GM23248 (cell line): ENCODE measurements at places on chromosomes 3 and 15.
A peak's percentile ranks its signal among the peaks of the same experiment; 100 is the strongest.

DNA sequence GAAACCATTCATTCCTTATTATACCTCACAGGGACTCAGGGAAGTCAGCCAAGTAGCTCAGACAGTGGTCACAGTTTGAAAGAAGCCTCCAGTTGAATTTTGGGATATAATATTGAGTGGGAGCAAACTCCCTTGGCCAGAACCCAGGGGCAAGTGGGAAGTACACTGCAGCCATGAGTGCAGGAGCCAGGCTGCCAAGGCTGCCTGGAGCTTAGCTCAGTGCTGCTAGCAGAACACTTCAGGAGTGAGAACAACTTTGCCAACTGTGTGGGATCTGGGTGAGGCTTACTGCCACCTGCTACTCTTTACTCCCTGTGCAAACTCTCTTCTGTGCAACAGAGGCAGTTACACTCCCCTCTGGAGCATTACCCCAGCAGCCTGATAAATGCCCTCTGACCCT is 4.6 kb downstream of the OR5K3 start:
- DNase-seq = no peak

GRCh38 chr3:142857056-142857455 is 31.8 kb downstream of the PCOLCE2 start:
- peak; percentile 22 for DNase-seq

- DNase-seq = peak; percentile 27
Measured at GRCh38 chr3:52017586-52017985, 21.9 kb upstream of the RPL29 start.

DNA sequence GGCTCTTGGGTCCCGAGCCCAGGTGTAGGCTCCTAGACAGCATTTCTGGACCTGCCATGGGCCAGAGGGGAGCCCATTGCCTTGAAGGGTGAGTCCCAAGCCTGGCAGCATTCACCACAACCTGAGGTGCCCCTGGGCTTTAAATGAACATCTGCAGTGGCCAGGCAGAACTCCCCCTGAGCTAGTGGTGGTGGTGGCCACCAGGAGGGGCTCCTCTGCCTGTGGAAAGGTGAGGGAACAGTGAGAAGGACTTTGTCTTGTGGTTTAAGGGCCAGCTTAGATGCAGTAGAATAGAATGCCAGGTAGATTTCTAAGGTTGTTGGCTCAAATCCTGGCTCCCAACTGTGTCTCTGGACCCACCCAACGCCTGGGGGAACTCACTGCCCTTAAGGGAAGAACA is 55.6 kb downstream of the CASR start:
- DNase-seq = no peak

DNA sequence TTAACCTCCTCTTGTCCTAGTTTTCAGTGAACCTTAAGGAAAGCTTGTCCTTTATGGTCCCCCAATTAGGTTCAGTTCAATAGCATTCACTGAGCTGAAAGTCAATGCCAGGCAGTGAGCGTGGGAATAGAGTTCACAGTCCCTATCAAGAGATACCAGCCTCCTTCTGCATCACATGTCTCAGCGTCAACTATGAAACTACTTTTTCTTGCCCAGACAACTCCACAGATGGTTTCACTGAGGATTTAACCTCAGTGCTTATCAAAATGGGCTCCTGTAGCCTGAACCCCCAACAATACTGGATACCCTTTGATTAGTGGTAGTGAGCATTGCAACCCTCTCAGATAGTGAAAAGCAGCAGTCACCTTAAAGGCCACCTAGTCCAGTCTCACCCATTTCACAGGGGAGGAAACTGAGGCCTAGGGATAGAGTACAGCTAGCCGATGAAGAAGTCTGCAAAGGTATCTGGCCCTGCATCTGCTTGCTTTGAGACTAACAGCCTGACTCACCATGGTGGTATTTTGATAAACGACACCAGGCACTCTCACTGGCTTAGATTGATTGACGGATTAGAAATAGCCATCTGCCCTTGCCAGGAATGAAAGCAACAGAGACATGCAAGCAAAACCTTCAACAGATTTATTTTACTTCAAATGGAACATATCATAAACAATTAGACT is 1.6 kb upstream of the UBA3 start:
- DNase-seq = no peak

DNA sequence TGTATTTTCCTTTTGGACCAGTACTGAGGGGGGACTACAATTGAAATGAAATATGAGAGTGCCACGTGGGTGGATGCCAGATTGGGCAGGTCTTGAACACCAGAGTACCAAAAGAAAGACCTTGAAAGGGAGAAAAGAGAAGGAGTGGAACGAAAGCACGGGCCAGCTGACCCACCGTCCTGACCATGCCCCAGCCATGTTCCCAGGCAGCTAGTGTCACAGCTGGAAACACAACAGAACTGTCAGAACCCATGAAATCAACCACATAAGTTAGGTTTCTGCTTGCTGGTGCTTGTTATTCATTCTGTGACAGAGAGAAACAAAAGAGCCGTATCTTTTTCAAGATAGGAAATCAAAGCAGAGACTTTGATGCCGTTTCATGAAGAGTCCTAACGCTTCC is 268.8 kb downstream of the MEX3B start:
- no peak for DNase-seq

GRCh38 chr15:33526532-33526931 is 215.8 kb downstream of the RYR3 start:
- DNase-seq = no peak

GRCh38 chr15:35351059-35351458 is 194.9 kb downstream of the DPH6 start:
- DNase-seq = no peak

- no peak for DNase-seq
Measured at GRCh38 chr3:168044049-168044448, 51.7 kb downstream of the GOLIM4 start.

DNA sequence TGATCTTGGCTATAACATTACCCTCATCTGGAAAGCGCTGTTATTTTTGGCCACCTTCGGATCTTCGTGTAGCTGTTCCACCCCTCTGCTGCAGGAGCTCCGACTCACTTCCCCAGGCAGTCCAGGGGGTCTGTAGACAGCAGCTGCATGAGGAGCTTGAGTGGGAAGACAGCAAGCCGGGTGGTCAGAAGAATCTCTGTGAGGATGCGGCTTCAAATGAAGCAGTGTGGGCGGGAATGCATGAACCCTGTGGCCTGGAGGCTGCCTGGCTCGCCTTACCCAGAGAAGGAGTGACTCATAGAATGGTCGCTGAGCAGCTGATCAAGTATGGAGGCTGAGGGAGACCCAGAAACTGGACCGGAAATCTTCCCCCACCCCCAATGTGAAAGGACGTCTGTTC is 45.2 kb upstream of the NR2F2 start:
- DNase-seq = peak; percentile 80

DNA sequence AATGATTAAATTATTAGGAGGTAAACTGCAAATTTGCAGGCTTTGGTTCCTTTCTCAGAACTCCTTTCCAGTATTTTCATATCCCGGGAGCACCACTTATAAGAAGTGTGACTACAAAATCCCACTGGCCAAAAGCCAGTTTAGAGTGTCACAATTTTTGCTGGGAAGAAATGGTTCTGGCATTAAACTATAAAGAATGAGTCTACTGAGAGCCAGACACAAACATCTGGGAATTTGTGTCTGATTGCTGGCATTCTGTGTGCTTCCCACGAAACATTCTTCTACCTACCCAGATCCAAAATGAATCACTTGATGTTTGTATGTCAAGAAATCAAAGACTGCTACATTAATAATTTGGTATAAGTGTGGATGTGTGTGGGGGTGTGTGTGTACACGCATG is 82.8 kb downstream of the DUT start:
- peak; percentile 92 for DNase-seq

- DNase-seq = peak; percentile 75
Measured at GRCh38 chr3:30934208-30934550, 39.7 kb upstream of the GADL1 start.

DNA sequence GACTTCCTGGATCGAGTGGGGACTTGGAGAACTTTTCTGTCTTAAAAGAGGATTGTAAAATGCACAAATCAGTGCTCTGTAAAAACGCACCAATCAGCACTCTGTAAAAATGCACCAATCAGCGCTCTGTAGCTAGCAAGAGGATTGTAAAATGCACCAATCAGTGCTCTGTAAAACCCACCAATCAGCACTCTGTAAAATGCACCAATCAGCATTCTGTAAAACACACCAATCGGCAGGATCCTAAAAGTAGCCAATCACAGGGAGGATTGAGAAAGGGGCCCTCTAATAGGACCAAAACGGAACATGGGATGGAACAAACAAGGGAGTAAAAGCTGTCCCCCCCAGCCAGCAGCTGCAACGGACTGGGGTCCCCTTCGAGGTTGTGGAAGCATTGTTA is 587.4 kb upstream of the ALCAM start:
- DNase-seq = no peak

- peak; percentile 49 for DNase-seq
Measured at GRCh38 chr3:55285156-55285555, 201.9 kb downstream of the WNT5A start.

- no peak for DNase-seq
Measured at GRCh38 chr3:12024959-12025570, 20.9 kb downstream of the SYN2 start.

DNA sequence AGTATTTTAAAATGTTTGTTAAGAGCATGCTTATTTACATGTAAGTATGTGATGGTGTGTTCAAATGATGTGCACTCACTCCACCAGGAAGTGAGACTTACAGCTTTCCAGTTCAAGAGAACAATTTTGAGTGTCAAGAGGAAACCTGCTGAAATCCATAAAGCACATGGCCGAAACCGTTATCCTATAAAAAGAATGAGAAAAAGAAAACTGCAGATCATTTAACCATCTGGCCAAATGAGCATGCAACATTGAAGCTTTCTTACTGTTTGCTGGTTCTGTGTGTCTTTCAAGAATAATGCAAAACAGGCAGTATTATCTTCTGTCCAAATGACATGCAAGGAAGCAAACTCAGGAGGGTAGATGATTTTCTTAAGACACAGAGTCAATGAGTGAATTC is 26.3 kb downstream of the GABRR3 start:
- no peak for DNase-seq

- DNase-seq = no peak
Measured at GRCh38 chr3:53583161-53583690, 88.8 kb downstream of the CACNA1D start.

GRCh38 chr3:155015776-155016436 is 64.2 kb upstream of the MME start:
- no peak for DNase-seq

GRCh38 chr3:18778598-18778997 is 353.5 kb upstream of the SATB1 start:
- no peak for DNase-seq

DNA sequence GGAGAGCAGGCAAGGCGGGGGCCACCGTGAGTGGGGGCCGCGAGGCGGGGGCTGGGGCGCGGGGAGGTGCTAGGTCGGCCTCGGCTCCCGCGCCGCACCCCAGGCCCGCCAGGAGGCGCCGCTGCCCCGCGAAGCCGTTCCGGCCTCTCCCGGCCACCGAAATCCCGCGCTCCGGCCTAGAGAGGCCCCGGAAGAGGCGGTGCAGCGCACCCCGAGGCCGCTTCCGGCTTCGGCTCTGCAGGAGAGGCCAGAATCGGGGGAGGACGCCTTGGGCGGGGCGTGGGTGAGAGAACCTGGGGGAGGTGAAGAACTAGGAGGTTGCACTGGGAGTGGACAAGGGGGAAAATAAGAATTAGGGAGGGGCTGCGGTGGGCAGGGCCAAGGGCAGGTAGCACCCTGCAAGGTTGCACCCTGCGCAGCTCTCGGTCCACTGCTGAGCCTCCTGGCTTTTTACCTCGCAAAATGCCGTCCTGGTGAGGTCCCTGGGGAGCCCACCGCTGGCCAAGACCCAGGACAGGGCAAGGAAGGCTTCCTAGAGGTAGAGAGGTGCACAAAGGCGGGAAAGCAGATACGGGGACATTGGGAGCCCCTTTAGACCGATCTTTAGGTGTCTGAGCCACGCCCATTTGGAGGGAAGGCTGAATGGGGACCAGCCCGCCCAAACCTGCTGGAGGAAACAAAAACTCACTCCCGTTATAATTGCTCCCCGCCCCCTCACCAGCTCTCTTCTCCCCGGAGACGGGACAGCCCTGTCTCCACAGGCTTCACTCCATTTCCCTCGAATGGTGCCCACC is 8.4 kb upstream of the GNAI2 start:
- DNase-seq = peak; percentile 96

DNA sequence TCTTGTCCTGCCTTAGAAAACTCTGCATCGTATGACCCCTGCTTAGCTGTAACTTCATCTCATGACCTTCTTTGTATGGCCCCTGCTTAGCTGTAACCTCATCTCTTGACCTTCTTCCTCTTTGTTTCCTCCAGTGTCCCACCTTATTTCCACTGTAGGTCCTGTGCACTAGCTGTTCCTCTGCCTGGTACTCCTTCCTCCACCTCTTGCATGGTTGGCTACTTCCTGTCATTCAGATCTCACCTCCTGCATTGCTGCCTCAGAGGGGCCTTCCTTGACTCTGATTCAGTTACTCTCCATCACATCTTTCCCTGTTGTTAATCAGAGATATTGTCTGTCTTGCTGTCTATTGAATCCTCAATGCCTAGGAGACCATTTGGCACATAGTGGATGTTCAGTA is 63.2 kb downstream of the PDE8A start:
- DNase-seq = no peak

- peak; percentile 89 for DNase-seq
Measured at GRCh38 chr3:12155828-12156227, 2.9 kb downstream of the TIMP4 start.

DNA sequence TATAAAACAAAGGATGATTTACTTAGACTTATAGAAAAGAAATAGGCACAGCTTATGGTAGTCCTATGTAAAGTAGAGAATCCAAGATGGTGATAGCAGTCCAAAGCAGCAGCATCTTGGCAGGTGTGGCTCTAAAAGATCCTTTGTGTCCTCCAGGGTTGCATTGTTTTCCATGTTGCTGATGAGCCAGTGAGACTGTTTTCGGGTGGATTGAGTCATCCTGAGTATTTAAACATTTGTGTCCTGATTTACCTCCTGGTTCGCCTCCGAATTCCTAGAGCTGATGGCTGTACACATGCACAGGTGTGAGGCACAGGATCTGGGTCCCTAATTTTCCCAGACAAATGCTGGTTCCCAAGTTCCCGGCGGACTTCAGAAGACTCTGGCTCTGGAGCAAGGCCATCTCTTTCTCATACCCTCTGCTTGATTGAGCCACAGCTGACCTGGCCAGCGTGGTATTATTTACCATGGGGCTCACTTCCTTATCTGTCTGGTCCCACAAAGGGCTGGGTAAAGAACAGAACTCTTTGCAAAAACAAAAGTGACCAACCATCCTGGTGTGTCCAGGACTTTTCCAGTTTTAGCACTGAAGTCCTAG is 51.0 kb downstream of the ARNT2 start:
- DNase-seq = peak; percentile 67

DNA sequence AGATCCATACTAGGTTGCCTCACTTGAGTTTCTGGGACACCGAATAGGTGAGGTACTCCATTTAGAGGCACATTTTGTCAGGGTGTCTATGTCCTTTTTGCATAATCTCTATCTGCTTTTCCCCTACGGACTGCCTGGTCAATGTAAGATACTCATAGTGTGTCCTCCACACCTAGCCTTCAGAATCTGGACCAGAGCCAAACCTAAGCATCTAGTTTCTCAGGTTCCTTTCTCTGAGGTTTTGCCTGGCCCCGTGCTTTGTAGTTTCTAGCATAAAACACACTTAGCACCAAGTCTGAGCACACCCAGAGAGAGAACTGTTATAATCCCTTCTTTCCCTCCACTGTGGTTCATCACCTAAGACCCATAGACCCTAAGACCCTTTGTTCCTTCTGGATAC is 105.9 kb upstream of the MLF1 start:
- DNase-seq = no peak
